ENCODE measurements at places on chromosomes 13 and 19.

DNA sequence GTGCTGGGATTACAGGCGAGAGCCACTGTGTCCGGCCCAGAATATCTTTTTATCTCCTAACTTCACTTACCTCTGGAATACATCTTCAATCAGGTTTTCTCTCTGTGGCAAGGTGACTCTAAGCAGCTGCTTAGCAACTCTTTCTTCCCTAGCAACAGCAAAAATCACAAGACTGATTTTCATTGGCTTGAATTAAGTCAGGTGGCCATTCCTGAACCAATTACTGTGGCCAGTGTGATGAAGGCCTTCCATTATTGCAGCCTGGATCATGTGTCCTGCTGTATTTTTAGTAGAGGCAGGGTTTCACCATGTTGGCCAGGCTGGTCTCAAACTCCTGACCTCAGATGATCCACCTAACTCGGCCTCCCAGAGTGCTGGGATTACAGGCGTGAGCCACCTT, 9.0 kb upstream of the LTBP4 start:
- DNase-seq = no peak

- no peak for DNase-seq
Observed at GRCh38 chr19:3518255-3518654, 12.1 kb downstream of the FZR1 start.

DNA sequence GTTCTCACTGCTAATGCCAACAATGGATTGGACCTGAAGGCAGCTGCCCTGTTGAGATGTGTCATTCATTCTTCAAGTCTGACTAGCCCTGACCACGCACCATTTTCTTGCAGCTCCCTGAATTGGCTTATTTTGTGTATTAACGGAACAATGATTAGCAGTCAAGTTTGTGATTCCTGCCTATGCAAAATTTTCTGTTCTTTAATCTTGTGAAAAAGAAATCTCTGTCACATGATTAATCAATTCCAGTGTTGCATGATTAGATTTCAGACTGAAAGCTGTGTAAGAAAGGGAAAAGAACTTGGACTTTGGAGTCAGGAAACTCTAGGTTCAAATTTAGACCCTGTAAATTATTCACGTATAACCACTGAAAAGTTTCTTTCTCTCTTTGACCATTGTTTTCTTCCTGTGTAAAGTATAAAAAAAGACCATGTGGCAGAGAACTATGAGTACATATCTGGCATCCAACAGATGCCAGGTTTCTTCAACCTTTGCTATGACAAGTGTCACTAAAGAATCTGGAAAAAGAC, 64.5 kb upstream of the SLC10A2 start:
- DNase-seq = no peak

DNA sequence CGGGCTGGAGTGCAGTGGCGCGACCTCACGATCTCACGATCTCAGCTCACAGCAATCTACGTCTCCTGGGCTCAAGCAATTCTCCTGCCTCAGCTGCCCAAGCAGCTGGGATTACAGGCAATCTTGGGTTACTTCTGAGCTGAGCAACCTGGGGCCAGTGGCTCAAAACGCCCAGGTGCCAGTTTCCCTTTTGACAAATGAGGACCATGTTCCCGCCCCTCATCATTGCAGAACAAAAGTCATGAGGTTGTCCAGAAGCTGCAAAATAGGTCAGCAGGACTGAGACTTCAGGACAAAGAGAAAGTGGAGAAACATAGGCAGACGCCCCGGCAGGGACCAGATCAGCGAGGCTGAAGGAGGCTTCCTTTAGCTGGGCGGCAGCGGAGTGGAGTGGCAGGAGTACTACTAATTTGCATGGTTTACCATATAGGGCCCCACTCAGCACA, 3.3 kb upstream of the ADGRE5 start:
- DNase-seq = no peak

GRCh38 chr19:1010586-1011510, 10.1 kb downstream of the TMEM259 start:
- no peak for DNase-seq

DNA sequence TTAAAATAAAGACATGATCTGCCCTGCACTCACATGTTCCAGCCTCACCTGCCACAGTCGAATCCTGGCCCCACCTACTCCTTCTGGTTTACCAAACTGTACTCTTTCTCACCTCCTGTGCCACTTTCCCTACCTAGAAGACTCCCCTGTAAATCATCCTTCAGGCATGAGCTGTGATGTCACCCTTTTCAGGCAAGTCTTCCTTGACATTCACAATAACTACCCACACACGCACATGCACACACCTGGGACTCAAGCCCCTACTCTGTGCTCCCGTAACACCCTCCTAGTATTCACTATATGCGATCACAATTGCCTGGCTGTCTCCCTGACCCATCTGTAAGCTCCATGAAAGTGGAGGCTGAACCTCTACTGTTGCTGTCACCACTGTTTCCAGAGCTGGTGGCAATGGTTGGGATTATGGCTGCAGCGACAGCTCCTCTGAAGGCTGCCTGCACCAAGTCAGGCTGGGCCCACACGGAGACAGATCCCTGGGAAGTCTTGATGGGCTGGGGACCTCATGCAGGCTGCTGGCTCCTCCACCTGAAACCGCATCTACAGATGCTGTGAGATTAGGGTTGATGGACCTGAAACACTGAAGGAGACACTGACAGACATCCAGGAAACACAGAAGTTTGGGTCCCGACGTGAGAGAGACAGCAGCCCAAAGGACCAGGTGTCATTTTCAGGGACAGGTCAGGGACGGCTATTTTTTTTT, 611.1 kb downstream of the UQCRFS1 start:
- DNase-seq = no peak

GRCh38 chr13:105974380-105974779, 561.1 kb downstream of the EFNB2 start:
- DNase-seq = no peak

DNA sequence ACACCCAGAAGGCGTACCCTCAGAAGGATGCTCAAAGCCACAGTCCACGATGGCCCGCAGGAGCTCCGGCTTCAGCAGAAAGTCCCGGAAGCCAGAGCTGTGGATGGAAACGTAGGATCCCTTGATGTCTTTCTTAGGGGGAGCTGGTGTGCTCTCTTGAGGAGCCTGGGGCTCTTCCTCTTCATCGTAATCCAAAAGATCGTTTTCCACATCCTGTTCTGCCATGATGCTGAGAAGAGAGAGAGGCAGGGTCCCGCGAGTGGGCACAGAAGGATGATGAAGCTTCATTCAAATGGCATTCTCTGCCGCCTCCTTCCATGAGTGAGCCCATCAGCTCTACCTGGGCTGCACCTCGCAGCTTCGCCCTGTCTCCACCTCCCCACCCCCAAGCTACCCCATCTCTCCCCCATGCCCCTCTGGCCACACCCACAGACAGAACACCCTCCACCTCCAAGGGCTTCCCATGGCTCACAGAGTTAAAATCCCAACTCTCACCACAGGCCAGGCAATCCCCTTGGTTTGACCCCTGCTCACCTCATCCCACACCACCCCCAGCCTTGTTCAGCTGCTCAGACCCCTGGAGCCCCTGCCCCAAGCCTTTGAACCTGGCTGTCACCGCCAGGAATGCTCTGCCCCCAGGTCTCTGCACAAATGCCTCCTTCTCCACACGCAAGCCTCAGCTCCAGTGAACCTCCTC, 6.0 kb downstream of the DDX39A start:
- DNase-seq = no peak

GRCh38 chr13:42258747-42259146, 13.2 kb upstream of the AKAP11 start:
- DNase-seq = no peak

DNA sequence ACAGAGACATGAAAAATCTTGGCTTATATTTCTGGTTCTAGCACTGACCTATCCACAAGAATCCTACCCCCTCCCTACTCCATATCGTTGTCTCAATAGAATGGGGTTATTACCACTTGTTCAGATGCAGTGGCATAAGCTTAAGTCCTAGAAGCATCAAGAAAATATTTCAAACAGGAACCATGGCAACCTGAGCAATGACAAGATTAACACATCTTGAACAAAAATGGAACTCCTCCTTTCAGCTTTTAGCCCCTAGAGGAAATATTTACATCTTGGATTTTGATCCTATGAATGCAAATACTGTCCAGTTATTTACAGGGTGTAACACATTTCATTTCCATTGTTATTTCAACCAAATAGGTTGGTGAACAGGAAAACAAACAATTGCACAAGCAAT, 46.1 kb upstream of the TSC22D1 start:
- DNase-seq = no peak

DNA sequence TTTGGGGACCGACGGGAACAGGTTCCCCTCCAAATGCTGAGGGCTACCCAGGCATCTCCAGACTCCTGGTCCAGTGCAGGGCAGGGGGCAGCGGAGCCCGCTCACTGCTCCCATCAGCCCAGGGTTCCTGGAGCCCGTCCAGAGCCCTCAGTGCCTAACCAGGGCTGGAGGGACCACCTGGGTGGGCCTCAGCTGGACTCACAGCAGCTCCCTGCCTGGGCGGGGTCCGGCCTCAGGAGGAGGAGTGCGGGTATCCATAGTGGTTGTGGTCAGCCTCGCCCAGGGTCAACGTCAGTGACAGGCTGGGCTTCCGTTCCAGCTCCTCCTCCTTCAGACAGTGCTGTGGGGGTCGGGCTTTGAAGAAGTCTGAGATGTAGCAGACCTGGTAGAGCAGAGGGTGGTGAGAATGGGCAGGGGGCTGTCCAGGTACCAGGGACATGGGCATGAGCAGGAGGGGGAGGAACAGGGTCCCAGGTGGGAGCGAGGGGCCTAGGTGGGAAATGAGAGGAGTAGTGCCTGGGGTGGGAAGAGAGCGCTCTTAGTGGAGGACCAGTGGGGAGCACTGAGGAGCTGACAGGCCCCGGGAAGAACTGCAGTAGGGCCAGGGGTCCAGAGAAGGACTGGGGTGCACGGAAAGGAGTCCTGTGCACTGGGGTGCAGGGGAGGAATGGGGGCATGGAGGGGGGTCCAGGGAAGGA, 9.9 kb downstream of the PLPP2 start:
- no peak for DNase-seq

DNA sequence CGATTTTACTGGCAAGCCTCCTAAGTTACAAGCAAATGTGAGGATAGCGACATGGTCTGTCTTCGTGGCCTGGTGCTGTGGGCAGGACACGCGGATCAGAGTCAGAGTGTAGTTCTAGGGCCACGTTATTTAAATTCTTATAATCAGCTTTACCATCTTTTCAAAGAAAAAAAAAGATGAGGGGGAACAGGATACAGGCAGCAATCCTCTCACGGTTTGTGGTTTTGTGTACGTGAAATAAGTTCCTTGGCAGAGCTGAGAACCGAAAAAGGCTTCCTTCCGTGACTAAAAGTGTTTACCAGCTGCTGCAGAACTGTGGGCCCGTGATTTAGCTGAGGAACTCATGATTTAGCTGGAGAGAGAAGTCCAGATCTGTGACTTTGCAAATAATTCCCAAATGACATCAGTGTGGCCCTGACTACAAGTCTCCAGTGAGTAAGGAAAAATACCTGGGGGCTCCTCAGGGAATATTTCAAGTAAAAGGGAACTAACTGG, 27.2 kb downstream of the RCBTB2 start:
- DNase-seq = no peak

DNA sequence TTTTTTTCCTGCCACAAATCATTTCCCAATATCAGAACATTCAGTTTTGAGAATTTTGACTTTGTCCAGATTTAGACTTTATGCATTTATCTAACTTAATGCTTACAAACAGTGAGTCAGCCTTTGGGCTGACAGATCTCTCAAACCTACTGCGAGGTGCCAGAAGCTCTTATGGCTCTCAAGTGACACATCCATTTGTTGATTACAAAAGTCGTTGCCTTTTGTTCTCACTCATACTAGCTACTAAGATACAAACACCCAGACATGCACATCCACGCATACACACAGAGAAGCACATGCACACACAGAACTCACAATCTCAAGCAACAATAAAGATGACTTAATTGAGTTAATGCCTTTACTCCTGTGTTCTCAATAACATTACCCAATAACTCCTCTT, 1147.5 kb downstream of the DIAPH3 start:
- no peak for DNase-seq

GRCh38 chr13:77544355-77544754, 8.8 kb downstream of the SCEL start:
- no peak for DNase-seq

DNA sequence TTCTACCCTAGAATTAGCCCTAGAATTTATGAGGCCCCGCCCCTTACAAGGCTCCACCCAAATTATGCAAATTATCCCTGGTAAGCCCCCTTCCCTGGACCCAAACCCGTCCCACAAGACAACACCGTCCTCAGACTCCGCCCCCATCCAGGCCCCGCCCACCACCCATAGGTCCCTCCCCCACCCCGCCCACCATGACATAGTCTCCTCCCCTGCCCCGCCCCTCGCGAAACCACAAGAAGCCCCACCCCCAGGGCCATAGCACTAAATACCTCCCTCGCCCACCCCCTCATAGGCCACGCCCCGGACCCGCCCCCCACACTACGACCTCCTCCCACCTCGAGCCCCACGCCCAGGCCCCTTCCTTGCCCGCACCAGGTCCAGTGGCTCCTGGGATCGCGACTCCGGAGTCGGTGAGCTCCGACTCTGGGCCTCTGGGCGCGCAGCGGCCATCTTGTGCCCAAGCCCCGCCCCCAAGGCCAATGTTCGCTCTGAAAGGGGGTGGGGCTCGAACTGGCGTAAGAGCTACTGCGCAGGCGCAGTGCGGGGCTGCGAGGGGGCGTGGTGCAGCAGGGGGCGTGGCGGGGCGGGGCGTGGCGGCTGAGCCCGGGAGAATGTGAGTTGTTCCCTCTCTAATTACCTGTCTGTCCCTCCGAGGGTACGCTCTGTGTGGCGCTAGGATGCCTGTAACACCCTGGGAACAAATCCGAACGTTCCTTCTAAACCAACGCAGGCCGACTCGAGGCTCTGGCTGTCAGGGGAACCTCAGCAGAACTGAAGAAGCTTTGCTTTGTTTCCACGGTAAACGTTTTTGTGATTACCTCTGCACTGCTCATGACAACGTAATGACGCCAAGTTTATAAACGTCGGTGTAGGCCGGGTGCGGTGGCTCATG, at the start of gene ZNF784:
ZNF784 (minus strand) TSS at position 458 of the 895 bp plus-strand sequence; CDS start at position 453, 5 bp downstream.
- peak; percentile 86 for DNase-seq

GRCh38 chr13:19345916-19346422, 164.3 kb upstream of the TUBA3C start:
- DNase-seq = no peak

DNA sequence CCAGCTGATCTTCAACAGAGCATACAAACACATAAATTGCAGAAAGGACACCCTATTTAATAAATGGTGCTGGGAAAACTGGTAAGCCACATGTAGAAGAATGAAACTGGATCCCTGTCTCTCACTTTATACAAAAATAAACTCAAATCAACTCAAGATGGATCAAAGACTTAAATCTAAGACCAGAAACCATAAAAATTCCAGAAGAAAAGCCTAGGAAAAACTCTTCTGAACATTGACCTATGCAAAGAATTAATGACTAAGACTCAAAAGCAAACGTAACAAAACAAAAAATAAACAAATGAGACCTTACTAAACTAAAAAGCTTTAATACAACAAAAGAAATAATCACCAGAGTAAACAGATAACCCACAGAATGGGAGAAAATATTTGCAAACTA, 74.5 kb upstream of the ABCC4 start:
- no peak for DNase-seq

- no peak for DNase-seq
Observed at GRCh38 chr13:103437651-103438050, 371.4 kb upstream of the SLC10A2 start.

DNA sequence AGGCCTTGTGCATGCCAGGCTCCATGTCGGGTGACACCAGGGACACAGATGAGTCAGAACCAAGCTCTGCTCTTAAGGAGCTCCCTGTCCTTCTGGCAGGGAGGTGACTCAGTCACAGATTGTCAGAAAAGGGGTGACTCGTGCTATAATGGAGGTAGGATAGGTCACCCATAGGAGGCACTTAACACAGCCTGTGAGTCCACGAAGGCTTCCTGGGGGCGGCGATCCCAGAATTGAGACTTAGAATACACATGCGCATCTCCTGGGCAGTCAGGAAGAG, 19.6 kb downstream of the FUZ start:
- no peak for DNase-seq

GRCh38 chr19:48516536-48516935, 4.9 kb upstream of the LMTK3 start:
- no peak for DNase-seq
